ENCODE measurements at places on chromosomes 3 and 15. TPM values are rescaled to one million over a fixed set of nuclear protein-coding genes. Genes with fewer than 3 reads are reported as not detected.

Gene ANKRD34C
- not detected for total RNA-seq

Gene C3orf62
- total RNA-seq, result 7.5 TPM

Gene TP63
- not detected for total RNA-seq

Gene PTH1R
- total RNA-seq, result 0.29 TPM

Gene EPHA3
- total RNA-seq, result 9.9 TPM

Gene PAK6
- not detected for total RNA-seq

Gene SERINC4
- not detected for total RNA-seq

Gene TLR9
- 0.37 TPM for total RNA-seq

Gene GCNT3
- not detected for total RNA-seq

Gene LEKR1
- 0.56 TPM for total RNA-seq

Gene PLSCR2
- total RNA-seq, result not detected

Gene HIGD2B
- not detected for total RNA-seq

Gene CCR1
- not detected for total RNA-seq

Gene UQCRC1
- 242 TPM for total RNA-seq

Gene GALNT15
- 0.39 TPM for total RNA-seq

Gene CCDC54
- not detected for total RNA-seq

Gene CEMIP
- 0.25 TPM for total RNA-seq

Gene GOLGA6D
- total RNA-seq, result not detected

Gene ADAMTSL3
- total RNA-seq, result 0.32 TPM

Gene FANCD2OS
- total RNA-seq, result not detected
